Stimulated activated CD4-positive, alpha-beta T cell treated with anti-CD3 and anti-CD28 coated beads, Interleukin-4, amount 100 ng/mL, for 1 hour (primary cell): ENCODE measurements at places on chromosomes 16 and 17.

DNA sequence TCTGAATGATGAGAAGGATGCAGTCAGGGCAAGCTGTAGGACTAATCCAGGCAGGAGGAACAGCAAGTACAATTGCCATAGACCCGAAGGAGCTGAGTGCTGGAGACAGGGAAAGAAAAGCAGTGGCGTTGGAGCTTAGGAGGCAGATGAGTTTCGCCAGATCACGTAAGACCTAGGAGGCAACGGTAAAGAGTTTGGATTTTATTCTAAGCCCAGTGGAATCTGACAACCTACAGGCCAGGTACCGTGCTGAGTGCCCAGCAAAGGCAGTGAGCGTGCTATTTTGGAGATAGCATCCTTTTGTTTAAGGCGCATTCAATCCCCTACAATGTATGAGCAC lies 1.2 kb downstream of the USP43 start:
- DNase-seq = no peak

DNA sequence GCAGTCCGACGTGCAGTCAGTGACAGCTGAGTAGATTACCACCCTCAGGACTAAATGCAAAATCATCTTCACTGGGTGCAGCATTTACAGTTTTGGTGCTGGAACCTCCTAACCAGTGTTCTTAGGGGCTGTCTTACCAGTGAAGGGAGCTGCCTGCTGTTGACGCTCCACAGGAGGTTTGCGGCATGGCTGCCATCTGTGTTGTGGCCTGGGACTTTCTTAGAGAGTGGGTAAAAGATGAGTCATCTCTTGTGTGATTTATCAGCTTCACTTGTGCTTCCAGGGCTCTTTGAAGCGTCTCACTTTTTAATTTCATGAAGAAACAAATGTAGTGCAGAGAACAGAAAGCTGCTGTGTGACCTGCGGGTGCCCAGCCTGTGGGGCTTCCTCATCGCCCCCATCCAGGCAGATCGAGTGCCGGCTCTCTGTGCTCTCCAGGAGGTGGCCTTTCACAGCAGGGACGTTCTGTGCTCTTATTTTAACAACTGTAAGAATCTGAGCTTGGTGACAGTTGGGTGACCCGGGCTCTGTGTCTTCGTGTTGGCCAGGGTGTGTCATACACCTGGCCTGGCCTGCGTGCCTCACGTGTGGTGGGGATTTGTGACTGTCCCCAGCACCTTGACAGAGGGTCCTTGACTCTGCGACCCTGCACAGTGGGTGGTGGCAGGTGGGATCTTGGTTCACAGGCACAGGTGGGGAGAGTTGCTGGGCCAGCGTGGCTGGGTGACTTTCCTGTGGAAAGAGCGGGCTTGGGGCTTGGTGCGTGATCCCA lies 24.3 kb upstream of the ZNF750 start:
- DNase-seq = peak; percentile 79

DNA sequence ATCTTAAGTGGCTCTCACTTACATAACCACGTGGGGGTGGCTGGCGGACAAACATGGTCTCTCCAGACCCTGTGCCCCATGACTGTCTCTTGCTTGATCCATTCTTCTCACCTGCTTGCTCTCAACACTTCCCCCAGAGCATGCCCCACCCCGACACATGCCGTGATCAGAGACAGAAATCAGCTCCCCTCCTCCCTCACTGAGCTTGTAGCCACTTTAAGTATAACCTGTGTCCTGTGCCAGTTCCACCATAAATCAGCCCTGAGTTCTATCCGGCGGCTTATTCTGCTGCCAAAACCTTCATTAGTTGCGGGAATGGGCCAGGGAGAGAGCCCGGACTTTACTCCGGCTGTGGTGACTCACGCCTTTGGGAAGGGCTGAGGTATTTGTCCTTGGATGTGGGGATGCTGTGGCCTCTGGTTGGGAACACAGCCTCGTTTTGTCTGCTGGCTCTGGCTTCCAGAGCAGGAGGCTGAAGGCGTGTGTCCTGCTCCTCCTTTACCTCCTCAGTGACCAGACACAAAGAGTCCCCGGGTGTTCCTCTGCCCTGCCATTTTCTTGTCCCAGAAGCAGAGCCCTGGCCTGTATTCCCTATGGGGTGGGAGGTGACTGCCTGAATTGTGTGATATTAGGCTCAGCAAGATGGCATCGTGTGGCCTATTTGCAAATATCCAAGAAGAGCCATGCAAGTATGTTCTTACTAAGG lies 21.1 kb downstream of the ANKRD40 start:
- DNase-seq = no peak

DNA sequence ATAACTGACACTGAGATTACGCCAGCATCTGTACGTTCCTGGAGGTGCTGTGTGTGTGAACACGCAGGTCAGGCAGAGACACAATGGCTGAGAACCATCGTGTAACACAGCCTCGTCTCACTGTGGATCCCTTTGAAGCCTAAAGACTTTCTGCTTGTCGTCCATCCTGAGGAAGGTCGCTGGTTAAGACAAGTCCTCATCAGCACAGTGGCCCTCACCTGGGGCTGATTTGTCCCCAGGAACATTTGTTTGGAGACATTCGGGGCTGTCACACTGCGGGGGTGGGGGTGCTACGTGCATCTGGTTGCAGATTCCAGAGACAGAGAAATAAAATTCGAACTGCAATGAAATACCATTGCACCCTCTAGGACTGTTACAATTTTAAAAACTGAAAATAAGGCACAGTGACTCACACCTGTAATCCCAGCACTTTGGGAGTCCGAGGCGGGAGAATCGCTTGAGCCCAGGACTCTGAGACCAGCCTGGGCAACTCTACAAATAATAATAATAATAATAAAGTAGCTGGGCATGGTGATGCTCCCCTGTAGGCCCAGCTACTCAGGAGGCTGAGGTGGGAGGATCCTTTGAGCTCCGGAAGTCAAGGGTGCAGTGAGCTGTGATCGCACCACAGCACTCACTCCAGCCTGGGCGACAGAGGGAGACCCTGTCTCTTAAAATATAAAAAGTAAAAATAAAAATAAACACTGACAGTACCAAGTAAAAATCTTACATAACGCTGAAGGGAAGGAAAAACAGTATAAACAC lies 112.0 kb upstream of the METRNL start:
- no peak for DNase-seq

GRCh38 chr16:84144859-84145639 lies at the start of the genes DNAAF1 and HSDL1:
Gene DNAAF1, plus strand, starts transcription at chr16:84145308. Its CDS starts 133 bp downstream, at chr16:84145441.
Gene HSDL1, minus strand, starts transcription at chr16:84145177. Its CDS starts 13,856 bp downstream, at chr16:84131321.
- DNase-seq = peak; percentile 95

DNA sequence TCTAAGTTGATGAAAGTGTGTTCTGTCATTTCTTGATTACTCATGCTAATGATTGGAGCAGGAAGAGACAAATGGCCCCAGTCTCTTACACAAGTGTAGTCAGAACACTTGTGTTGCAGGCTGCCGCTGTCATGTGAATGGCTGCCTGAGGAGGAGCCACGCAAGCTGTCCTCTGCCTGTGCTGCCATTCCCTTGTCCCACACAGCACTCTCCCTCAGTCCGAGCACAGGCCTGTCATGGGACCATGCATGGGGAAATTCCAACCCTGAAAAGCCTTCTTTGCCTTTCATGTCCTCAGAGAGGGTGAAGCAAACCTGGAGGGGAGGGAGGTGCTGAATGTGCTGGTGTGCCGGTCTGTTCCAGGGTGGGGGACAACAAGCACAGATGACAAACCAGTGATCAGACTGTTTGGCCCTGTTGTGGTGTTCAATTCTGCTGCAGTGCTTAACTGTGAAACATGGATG lies 109.4 kb downstream of the MRTFB start:
- DNase-seq = no peak

GRCh38 chr17:4354862-4355514 lies 11.5 kb downstream of the UBE2G1 start:
- DNase-seq = no peak
